ENCODE measurements at places on chromosomes 3 and 15. TPM values are rescaled to one million over a fixed set of nuclear protein-coding genes. Genes with fewer than 3 reads are reported as not detected.

DNA sequence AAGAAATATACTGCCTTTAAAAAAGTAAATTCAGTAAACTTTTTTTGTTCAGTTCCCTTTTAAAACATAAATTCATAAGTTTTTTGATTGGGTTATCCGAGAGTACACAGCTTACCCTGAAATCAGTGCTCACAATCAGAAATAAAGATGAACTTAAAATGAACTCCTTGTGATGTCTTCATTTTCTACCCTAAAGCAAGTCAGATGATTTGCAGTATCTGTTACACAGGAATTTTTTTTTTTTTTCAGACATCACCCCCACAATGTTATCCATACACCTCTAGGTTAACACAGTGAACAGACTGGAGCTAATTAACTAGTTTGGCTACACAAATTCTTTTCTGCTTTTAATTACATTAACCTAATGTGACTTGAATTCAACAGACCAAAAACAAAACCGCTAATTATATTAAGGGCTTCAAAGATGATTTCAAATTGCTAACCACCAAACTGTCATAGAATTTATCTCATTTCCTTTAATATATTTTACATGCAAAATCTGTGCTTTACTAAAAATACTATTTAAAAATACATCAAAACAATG, 1042.0 kb downstream of the ROBO1 start:
- no peak for DNase-seq

DNA sequence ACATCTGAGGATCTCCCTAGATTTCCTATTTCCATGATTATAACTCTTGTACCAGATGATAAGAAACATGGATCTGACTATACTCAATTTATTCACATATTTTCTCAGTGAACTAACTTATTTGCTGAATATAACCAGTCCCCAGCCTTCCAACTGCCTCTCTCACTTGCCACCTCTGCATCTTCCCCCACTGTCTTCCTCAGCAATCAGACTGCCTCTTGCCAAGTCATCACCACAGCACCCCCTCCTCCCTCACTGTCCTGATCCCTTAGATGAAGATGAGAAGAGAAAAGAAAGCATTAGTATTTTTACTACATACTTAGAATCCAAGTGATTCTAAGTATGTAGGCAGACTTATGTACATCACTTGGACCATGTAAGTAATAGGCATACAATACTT, 71.9 kb downstream of the GTPBP8 start:
- DNase-seq = no peak

- no peak for DNase-seq
These were observed 15.6 kb downstream of the EEFSEC start for GRCh38 chr3:128168836-128169235.

- no peak for DNase-seq
These were observed 60.0 kb upstream of the GADL1 start for GRCh38 chr3:30954426-30954825.

Gene SLC12A6
- polyA plus RNA-seq = 20.2 TPM

GRCh38 chr3:113058188-113058587, 67.4 kb downstream of the GTPBP8 start:
- DNase-seq = no peak

Gene OSBPL10
- 11.2 TPM for polyA plus RNA-seq

DNA sequence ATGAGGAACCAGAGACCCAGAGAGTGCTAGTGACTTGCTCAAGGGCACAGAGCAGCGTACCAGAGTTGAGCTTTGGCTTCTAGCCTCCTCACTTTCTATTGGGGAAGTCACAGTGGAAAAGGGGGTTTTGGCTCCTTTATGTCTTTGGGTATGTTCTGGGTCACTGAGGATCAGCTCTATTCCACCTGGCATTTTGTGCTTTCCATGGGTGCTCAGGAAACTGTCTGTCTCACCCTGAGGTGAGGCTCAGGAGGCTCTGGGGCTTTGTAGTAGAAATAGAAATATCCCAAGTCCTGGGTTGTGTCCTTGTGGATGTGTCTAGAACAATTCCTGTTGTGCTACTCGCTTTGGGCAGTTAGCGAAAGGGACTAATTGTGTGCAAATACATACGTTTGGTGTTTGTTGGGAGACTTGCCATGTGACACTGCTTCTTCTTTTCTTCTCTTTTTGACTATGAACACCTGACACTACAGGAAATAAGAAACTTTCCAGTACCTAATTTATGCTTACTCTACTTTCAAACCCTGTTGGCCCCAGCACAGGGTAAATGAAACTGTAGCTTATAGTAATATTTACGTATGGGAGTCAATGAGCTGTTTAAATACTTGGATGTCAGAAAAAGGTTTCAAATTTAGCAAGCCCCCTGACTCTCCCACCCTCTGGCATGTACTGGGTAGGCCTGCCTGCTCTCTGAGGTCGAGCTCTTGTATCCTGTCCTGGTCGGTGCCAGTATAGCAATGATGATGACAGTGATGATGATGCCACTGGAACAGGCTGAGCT, 35.6 kb downstream of the SMAD3 start:
- no peak for DNase-seq

DNA sequence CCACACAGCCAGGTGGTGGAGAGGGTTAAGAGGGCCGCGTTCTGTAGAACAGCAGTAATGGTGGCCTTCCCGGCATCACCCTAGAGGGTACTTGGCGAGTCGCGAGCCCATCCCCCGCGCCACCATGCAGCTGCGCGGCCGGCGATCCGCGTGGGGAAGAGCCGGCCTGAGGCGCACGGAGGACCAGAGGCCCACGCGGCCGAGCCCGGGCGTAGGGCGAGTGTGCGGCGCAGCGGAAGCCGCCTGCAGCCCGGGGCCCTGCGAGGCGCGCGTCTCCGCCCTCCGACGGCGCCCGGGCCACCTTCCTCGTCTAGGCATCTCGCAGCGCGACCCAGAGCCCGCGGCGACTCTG, 423 bp downstream of the TKT start:
- no peak for DNase-seq

- DNase-seq = no peak
These were observed 48.7 kb upstream of the WDR72 start for GRCh38 chr15:53808058-53808706.

DNA sequence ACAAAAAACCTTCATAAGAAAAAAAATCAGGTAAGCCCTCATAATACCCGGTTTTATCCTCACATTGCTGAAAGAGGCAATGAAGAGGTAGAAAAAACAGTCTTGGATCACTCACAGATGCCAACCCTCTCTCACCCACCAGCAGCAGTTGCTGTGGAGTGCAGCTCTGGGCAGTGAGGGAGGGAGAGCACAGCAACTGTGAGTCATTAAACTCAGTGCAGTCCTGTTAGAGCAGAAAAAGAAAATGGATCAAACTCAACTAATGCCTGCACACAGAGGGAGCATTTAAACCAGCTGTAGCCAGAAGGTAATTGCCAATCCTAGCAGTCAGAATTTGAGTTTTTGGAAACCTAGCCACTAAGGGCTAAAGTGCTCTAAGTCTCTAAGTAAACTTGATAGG, 1050.6 kb upstream of the ALCAM start:
- DNase-seq = no peak

DNA sequence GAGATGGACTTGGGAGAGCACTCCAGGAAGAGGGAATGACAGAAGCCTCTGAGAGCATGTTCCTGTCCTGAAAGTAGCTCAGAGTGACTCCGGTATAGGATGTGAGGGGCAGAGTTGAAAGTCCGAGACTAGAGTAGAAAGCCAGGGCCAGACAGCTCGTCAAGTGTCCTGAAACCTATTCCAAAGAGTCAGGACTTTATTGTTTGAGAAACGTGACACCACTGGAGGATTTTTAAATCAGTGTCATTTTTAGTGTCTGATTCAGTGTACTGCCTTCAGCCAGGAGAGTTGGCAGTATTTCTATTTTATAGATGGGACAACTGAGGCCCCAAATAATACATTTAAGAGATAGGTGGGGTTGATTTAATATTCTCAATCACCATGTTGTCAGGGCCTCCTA, 1.6 kb upstream of the RBMS3 start:
- DNase-seq = no peak

DNA sequence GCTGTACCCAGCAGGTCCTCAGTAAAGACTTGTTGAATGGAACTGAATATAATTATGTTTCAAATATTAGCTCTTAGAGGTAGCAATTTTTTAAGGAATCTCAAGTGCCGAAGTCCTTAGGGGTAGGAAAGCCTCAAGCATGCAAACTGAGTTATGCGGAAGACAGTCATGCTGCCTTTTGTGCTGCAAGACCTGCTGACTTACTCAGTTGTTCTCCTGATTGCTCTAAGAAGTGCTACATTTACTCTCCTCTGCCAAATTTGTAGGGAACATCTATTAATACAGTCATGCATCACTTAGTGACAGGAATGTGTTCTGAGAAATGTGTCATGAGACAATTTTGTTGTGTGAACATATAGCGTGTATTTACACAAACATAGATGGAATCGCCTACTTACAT, 325.6 kb upstream of the AZI2 start:
- DNase-seq = no peak

DNA sequence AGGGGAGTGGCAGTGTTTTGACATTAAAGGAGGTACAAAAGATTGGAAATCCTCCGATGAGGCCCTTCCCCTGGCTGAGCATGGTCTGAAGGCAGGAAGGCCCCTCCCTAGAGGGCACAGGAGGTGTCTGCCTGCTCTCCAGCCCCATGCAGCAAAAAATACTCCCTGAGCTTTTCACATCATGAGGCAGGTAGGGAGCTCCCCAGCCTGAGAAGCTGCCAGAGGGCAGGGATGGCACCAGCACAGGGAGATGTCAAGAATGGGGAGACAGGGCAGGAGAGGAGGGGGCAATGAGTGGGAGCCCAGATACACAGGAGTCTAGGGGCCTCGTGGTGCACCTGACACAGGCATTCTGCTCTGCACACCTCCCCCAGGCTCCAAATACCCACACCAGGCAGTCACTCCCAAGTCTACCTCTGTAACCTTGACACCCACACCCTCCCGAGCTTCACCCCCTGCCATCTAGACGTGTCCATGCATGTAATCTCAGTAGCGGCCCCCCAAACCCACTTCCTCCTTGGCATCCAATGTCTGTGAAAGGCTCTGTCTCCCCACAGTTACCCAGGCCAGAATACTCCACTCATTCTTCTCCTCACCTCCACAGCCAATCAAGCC, 22.9 kb downstream of the GRAMD2A start:
- no peak for DNase-seq

Gene SKOR1
- 0.02 TPM for polyA plus RNA-seq

Gene ALS2CL
- 3.2 TPM for polyA plus RNA-seq

Gene CASR
- not detected for polyA plus RNA-seq

Gene RCCD1
- 9.6 TPM for polyA plus RNA-seq

All from BJ (cell line).